Stimulated activated CD8-positive, alpha-beta memory T cell treated with anti-CD3 and anti-CD28 coated beads, Interleukin-7, amount 100 ng/mL, for 1 hour (primary cell): ENCODE measurements at places on chromosomes 6 and 20.

- DNase-seq: no peak
These were observed 127.2 kb downstream of the FOXO3 start for GRCh38 chr6:108687921-108688320.

DNA sequence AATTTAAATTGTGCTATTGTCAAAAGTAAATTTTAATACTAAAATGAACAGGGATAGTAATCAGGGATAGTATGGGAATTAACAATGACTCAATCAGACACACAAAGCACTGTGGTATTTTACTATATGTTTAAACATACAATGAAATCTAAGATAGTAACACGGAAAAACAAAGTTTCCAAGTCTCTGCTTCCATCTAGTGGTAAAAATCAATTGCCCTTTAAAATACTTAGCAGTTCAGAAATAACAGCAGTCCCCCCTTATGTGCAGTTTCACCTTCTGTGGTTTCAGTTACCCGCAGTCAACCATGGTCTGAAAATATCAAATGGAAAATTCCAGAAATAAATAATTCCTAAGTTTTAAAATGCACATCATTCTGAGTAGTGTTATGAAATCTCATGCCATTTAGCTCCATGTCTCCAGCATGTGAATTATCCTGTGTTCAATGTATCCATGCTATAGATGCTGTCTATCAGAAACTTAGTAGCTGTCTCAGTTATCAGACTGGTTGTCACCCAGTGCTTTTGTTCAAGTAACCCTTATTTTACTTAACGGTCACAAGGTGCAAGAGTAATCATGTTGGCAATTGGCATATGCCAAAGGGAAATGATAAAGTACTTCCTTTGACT, 58.5 kb downstream of the AHI1 start:
- no peak for DNase-seq

DNA sequence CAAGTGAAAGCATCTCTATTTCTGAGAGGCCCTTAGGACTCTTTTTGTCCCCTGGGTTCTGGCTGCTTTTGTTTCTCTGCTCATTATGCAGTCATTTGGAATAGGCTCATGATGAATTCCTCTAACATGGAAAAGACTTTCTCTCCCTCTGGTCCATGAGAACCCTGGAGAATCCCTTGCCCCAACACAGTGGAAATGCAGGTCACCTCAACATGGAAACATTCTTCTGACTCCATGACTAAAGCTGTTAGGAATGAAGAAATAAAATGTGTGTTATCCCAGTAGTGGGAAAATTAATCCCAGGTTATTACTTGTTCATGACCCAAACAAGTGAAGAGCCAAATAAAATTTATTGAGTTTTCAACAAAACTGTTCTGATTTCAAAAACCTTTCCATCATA, 458.6 kb downstream of the EPM2A start:
- no peak for DNase-seq

DNA sequence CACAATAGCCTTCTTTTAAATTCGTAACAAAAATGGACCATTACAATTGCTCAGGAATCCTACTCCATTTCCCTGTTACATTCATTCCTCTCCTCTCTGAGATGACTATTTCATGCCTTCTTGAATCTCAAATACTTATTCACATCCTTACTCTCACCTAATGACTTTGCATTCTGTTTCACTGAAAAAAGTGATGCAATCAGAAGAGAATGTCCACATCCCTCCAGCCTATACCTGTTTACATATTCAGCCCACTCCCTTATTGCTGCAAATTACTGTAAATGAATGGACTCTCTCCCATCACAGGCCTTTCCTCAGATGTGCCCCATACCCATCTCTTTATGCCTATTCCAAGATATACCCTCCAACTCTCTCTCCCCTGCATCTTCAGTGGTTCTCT, 8.6 kb downstream of the TAAR1 start:
- DNase-seq: no peak

- DNase-seq: no peak
These were observed 45.9 kb upstream of the PLN start for GRCh38 chr6:118502169-118502568.

DNA sequence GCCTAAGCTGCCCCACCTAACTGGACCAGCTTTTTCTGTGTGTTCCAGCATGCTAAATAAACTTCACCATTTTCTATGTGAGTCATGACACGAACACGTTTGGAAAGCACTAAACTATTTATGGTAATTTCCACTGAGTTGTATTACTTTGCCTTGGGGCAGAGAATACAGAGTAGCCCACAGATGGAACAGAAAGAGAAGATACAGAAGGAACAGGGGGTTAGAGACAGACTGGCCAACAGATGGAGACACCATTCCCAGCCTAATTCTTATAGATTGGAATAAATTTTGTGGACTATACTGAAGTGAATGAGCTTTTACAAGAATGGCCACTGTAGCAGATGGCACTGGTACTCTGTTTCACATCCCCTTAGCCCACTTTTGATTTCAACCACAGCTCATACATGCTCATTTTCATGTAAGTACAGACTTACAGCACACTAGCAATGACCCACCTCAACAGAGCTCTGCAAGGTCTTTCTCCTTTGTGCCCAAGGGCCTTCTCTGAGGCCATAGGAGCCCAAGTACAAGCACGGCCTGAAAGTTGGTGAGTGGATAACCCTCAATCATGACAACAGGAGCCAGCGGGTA, 13.1 kb upstream of the NT5DC1 start:
- no peak for DNase-seq
